ENCODE measurements at places on chromosomes 3 and 15.

GRCh38 chr3:173214576-173214975 lies 73.5 kb upstream of the SPATA16 start:
- DNase-seq = no peak

DNA sequence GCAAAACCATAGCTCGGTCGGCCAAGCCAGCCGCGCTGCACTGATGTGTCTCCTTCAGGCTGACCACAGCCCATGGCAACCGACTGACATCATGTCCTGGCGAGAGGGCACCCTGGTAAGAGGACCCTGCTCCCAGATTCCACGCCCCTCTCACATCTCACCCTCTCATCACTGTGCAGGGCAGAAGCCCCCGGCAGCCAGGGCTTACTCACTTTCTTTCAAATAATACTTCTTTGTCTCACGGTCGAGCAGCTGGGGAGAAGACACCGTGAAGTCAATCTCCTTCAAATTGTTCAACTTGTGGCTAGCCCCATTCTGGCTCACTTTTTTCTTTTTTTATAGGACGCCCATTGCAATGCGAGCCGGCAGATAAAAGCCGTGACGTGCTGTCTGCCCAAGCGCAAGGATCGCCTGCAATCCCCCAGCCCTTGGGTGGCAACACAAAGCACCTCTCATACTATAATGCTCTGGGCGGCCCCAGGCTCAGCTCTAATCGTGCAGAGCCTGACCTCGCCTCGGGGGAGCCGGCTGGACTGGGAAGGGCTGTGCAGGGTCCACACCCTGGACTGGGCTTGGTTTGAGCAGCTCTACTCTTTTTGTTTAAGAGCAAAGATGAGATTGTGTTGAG lies 33.6 kb downstream of the VGLL4 start:
- DNase-seq = no peak

DNA sequence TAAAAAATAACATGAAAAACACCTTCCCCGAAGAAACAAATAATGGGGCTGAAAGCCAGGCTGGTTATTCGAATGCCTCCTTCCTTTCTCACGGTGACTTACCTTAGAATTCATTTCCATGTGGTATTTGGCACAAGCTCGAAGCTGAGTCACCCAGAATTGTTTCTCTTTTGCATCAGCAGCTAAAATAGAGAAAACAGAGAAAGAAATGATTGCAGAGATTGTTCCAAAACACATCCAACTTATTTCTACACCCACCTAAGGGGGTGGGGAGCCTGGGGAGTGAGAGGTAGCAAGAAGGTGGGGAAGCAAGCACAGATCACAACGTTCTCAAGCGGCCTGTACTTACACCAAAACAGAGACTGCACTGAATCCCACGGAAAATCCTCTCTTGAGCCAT lies 104.7 kb downstream of the OSBPL10 start:
- peak; percentile 81 for DNase-seq

- no peak for DNase-seq
These were observed 243.4 kb upstream of the ATP10A start for GRCh38 chr15:26106556-26106955.

DNA sequence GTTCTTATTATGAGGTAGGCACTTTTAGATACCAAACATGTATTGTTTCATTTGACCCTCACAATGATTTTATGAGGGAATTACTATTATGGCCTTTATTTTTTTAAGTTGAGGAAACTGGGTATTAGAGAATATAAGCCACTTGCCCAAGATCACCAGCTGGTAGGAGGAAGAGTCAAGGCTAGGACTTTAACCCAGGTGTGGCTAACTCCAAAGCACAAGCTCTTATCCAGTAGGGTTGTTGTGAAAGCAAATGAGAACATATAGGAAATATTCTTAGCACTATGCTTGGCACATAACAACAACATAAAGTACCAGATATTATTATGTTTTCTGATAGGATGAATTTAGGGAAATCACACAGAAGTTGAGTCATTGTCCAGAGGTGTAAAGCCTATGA lies 7.9 kb downstream of the BTLA start:
- no peak for DNase-seq

DNA sequence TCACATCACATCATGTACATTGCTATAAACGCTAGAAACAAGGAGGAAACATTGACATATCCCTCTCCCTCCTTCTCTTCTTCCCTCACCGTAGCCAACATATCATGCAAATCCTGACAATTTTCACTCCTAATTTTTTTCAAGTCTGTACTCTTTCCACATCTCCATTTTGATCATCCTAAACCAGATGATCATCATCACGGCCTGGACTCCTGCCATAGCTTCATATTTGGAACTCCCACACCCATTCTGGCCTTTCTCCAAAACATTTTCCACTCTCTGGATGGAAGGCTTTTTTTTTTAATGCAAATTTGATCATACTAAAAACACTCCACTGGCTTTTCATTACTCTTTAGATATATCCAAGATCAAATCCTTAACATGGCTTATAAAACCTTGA lies 248.0 kb upstream of the CNTN3 start:
- peak; percentile 63 for DNase-seq

DNA sequence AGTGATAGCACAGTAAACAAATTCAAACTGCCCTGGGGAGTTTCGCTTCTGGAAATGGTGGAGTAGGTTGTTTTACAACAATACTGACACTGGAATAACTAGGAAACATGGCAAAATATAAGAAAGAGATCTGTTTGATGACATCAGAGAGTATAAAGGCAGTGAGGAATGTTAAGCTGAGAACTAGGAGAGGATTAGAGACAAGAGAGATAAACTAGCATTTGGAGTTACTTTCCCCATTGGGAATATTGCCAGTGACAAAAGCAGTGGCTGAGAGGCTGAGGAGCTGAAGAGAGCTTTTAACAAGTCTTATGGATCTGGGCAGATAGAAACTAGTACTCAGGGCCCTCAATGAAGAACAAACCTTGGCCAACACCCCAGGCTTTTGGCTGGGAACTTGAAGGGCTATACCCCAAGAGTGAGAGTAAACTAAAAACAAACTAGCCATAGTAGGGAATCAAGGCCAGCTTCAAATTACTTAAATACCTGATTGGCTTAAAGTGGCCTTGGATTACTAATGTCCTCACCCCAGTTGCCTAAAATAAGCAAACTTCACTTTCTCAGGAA lies 280.4 kb downstream of the KLF13 start:
- peak; percentile 22 for DNase-seq

DNA sequence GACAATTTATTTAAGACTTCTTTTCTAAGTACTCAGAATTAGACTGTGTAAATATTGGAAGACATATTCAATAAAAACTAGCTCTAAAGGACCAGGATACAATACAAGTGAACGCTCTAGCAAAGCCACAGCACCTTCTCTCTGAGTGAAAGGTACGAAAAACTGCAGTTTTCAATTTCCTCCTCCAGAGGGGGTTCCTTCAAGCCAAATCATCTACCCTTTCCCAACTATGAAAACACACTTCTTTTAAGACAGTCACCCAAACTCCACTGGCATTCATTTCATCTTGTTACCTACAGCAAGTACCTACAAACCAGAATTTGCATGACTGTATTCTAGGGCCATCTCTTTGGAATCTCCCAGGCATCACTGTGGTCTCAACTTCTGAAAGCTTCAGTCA lies 165.8 kb downstream of the ERC2 start:
- DNase-seq = no peak

GRCh38 chr15:43134157-43134635 lies 810 bp downstream of the TMEM62 start:
- no peak for DNase-seq

DNA sequence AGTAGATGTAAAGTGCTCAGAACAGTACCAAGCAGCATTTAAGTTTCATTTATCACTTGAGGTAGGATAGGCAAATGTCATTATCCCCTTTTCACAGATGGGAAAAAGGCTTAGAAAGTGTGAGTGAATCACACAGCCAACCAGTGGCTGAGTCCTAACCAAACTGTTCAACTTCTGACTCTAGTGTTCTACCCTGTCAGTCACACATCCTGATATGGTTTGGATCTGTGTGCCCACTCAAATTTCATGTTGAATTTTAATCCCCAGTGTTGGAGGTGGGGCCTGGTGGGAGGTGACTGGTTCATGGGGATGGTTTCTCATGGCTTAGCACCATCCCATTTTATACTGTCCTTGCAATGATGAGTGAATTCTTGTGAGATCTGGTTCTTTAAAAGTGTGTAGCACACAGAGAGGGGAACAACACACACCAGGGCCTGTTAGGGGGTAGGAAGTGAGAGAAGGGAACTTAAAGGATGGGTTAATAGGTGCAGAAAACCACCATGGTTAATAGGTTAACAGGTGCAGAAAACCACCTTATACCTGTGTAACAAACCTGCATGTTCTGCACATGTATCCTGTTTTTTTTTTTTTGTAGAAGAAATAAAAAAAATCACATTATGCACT lies 304.7 kb downstream of the SUCLG2 start:
- peak; percentile 59 for DNase-seq

GRCh38 chr15:64521201-64521600 lies 60.8 kb downstream of the ZNF609 start:
- no peak for DNase-seq

- no peak for DNase-seq
These were observed 468 bp upstream of the GPR62 start for GRCh38 chr3:51954713-51955112.

DNA sequence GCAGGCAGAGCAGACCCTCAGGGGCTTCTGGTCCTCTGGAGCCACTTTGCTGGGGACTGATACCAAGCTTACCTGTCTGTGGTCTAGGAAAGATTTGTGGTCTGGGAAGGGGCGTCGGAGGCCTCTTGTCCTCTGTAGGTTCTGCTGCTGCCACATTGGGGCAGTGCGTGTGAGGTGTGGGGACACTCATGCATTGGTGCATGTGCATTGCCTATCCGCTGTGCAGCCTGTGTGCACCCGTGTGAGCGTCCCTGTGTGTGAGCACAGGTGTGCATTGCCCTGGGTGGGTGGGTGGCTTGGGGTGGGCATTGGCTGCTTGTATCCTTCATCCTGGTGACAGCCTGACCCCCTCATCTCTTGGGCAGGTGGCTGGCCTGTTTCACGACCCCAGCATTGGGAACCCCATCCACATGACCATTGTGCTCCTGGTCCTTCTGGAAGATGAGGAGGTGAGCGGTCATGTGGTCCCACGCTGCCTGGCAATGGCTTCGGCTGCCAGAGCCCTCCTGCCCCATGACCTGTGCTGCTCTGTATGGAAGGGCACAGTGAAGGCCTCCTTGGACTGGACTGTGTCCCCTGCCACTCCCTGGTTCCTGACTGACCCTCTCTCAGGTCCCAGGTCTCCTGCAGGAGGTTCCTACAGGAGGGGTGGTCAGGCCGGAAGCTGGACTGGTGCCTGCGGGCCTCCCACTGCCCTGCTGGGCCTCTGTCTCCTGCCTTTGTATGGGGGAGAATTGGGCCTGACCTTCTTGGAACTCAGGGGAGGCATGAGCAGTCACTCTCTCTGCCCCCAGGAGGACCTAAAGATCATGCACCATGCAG lies 41.5 kb downstream of the SAXO2 start:
- no peak for DNase-seq

GRCh38 chr3:56711344-56711743 lies 28.3 kb upstream of the TASOR start:
- DNase-seq = no peak

- no peak for DNase-seq
These were observed 281.9 kb upstream of the ONECUT1 start for GRCh38 chr15:53072077-53072476.

DNA sequence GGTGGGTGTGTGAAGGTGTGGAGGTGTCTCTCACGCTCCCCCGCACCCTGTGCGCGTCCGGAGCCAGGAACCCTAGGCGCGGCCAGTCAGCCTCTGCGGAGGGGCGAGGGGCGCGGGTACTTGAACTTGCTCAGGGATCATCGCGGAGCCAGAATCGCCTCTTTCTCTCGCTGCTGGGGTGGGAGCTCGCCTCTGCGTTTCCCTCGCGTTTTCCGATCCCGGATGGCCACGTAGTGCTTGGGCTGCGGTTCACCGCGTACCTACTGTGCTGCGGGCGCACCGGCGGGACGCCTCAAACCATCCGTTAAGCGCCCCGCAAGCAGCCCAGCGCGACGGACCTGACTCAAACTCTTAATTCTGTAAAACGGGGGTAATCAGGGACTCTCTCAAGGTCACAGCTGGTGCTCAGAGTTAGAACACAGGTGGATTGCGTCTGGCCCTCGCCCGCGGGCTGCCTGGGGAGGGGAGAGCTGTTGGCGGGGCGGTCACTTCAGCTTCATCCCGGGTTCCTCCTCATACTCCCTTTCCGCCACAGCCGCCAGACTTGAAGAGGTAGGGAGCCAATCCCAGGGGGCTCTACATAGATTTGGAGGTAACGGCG lies 686 bp downstream of the MYRIP start:
- no peak for DNase-seq

DNA sequence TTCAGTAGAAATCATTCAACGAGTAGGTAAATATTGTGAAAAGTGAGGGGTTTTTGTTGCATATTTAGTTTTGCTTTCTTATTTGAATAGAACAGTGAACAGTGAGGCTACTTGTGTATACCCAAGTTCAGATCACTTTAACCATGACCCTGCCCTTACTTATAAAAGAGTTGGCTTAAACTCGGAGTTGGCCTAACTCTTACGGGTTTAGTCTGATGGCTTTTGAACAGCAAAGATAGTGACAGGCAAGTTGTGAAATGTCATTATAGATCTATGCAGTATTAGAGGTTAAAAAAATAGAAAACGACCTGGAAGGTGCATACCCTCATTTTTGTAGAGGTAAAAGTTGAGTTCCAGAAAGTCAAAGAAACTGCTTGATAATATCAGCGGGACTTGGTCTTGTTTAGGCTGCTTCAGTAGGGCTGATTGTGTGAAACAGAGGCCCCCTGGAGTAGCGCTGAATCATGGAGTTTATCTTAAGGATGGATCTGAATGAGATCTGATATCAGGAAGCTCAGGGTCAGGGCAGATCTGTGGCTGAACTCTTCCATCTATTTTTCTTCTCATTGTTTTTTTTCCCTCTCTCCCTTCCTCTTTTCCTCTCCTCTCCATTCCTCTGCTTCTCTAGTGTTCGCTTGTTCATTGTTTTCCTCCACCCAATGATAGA lies 359.8 kb downstream of the LPP start:
- no peak for DNase-seq

GRCh38 chr3:60920519-60920918 lies 330.7 kb downstream of the FHIT start:
- peak; percentile 28 for DNase-seq
